ENCODE measurements at places on chromosomes 2 and 18. TPM values are rescaled to one million over a fixed set of nuclear protein-coding genes. Genes with fewer than 3 reads are reported as not detected.

DNA sequence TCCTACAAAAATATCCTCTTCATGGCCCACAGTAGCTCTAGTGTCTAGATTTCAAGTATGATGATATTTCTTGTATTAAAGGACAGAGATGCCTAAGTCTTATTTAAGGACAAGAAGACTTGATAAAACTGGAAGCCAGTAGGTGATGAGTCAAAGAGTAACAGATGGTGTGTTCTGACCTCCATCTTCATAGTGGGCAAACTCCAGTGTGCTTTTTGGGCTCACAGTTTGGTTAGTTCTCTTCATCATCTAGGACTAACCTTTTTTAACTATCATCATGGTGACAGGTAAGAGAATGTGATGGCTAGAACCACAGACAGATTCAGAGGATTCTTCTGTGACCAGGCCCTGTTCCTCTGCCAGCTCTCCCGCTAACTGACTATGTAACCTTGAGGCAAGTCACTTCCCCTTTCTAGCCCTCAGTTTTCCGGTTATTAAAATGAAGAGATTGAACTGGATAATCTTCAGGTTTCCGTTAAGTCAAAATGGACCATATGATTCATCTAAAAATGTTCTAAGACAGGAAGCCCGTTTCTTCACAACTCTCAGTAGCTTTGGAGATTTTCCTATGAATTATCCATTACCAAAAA is 140.3 kb upstream of the RASGRP3 start:
- H3K27me3 ChIP-seq: no peaks in the 10 kb centered on the region
- peaks cover 6% of the 10 kb centered on the region for H3K36me3 ChIP-seq
- DNase-seq: no peak
- peaks cover 1% of the 10 kb centered on the region for H3K4me1 ChIP-seq
- H3K27ac ChIP-seq: no peak overlapping the region

Gene BOLL
- 0.22 TPM for total RNA-seq

Gene TGFBRAP1
- total RNA-seq: 20.0 TPM

DNA sequence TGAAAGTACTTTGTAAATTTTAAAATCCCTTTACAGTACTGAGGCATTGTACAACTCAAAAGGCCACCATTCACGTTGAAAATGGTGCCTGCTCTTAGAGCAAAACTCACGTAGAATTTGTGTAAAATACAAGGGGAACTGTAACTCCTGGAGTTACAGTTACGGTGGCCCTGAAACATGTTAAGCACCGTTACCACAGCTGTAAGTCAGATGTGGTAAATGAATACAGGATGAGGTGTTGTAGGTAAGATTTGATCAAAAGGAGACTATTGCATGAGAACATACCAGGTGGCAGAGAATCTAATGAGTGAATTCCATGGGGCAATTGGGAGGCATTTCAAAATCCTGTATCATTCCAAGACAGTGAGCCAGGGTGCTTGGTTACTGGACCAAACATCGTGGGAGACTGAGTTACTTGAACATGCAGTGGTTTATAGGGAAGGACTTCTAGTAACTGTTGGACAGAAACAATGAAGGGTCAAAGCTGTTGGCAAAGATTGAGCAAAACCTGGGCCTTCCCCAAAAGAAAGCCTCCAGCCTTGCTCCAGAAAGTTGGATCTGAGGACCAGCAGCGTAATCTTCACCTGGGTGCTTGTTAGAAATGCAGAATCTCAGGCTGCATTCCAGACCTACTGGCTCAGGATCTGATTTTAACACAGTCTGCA is 535.8 kb upstream of the POU3F3 start:
- H3K36me3 ChIP-seq: no peaks in the 10 kb centered on the region
- peaks cover 19% of the 10 kb centered on the region for H3K4me1 ChIP-seq
- DNase-seq: no peak
- H3K4me3 ChIP-seq: no peak overlapping the region
- no peak overlapping the region for H3K27ac ChIP-seq

DNA sequence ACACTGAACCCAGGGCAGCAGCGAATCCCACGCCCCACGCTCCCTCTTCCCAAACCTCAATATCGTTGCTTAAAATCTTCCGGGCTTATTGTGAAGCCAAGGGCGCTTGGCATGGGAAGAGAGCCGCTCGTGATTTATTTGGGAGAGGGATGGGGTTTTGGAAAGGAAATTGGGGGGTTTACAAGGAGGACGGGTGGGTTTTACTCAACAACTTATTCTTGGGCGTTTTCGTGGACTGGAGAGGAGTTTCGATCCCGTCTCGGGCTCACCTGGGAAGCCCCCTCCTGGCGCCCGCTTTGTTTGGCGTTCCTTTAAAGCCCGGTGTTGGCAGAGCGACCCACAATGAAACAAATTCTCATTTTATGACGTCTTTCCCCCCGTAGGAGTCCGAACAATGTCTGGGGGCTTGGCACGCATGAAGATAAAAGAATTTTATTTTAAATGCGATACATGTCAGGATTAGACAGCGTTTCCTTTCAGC is 135.3 kb downstream of the INSIG2 start:
- peaks cover 64% of the 10 kb centered on the region for H3K27me3 ChIP-seq
- no peak for DNase-seq
- peak overlapping the region; percentile 79 for H3K27ac ChIP-seq
- H3K36me3 ChIP-seq: no peaks in the 10 kb centered on the region

- H3K27me3 ChIP-seq: peaks cover 7% of the 10 kb centered on the region
- peaks cover 11% of the 10 kb centered on the region for H3K36me3 ChIP-seq
- H3K27ac ChIP-seq: no peak overlapping the region
- no peak for DNase-seq
Measured at GRCh38 chr18:49094979-49095632, 144.3 kb upstream of the SMAD7 start.

Gene KRTCAP3
- total RNA-seq: 15.4 TPM

- no peaks in the 10 kb centered on the region for H3K27me3 ChIP-seq
- peaks cover 3% of the 10 kb centered on the region for H3K36me3 ChIP-seq
- no peak for DNase-seq
- H3K4me3 ChIP-seq: no peak overlapping the region
Measured at GRCh38 chr2:149019768-149020167, 18.7 kb upstream of the LYPD6B start.

GRCh38 chr18:48314690-48315089 is 94.5 kb downstream of the ZBTB7C start:
- no peaks in the 10 kb centered on the region for H3K4me1 ChIP-seq
- no peak for DNase-seq
- H3K4me3 ChIP-seq: no peak overlapping the region

- H3K4me3 ChIP-seq: no peak overlapping the region
- no peaks in the 10 kb centered on the region for H3K36me3 ChIP-seq
- no peaks in the 10 kb centered on the region for H3K27me3 ChIP-seq
- DNase-seq: no peak
- H3K4me1 ChIP-seq: no peaks in the 10 kb centered on the region
Measured at GRCh38 chr2:27559228-27559627, 23.6 kb upstream of the ZNF512 start.

DNA sequence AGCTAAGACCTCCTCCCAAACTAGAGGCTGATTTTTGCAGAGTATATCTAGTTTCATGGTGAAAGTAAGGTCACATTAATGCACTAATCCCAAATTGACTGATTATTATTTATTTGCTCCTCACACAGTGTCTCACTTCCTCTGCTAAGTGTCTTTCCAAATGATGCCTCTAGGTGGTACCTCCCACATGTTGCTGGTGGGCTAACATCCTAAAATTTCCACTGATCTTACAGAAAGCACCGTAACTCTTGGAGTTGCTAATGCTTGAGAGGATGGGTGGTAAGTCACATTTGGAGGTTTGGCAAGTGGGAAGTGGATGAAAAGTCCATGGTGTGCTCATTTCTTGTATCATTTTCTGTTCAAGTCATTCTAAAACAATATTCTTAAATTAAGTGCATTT is 428.7 kb upstream of the GYPC start:
- DNase-seq: no peak
- H3K4me3 ChIP-seq: no peak overlapping the region
- H3K36me3 ChIP-seq: no peaks in the 10 kb centered on the region
- peaks cover 5% of the 10 kb centered on the region for H3K27me3 ChIP-seq
- no peak overlapping the region for H3K27ac ChIP-seq

- DNase-seq: no peak
- peaks cover 17% of the 10 kb centered on the region for H3K4me1 ChIP-seq
- H3K27ac ChIP-seq: no peak overlapping the region
- H3K27me3 ChIP-seq: no peaks in the 10 kb centered on the region
- no peak overlapping the region for H3K4me3 ChIP-seq
Measured at GRCh38 chr2:173221937-173222594, 132.6 kb upstream of the CDCA7 start.

GRCh38 chr2:29106980-29107388 is 8.2 kb upstream of the CLIP4 start:
- peaks cover 3% of the 10 kb centered on the region for H3K27me3 ChIP-seq
- no peak overlapping the region for H3K27ac ChIP-seq
- H3K4me1 ChIP-seq: peaks cover 4% of the 10 kb centered on the region

Gene ZNF236
- 32.5 TPM for total RNA-seq

Gene ADAM23
- total RNA-seq: 19.9 TPM

GRCh38 chr2:238304116-238304515 is 15.7 kb upstream of the PER2 start:
- H3K4me1 ChIP-seq: peaks cover 10% of the 10 kb centered on the region
- no peak overlapping the region for H3K27ac ChIP-seq
- H3K27me3 ChIP-seq: no peaks in the 10 kb centered on the region
- no peak overlapping the region for H3K4me3 ChIP-seq

DNA sequence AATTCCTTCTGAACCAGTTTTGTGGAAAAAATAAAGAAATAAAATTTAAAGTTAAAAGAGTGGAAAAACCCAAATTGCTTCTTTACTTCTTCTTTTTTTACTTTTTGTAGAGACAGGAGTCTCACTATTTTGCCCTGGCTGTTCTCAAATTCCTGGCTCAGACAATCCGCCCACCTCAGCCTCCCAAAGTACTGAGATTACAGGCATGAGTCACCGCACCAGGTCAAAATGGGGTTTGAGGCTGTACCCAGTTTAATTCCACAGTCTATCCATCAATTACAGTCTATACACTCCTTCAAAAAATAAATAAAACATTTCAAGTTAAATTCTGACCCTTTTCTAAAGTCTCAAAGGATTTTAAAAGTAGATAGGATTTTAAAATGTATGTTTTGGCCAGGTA is 120.3 kb downstream of the FAM161A start:
- H3K4me1 ChIP-seq: no peaks in the 10 kb centered on the region
- no peaks in the 10 kb centered on the region for H3K27me3 ChIP-seq
- no peak overlapping the region for H3K4me3 ChIP-seq
- no peak for DNase-seq
- H3K36me3 ChIP-seq: no peaks in the 10 kb centered on the region

DNA sequence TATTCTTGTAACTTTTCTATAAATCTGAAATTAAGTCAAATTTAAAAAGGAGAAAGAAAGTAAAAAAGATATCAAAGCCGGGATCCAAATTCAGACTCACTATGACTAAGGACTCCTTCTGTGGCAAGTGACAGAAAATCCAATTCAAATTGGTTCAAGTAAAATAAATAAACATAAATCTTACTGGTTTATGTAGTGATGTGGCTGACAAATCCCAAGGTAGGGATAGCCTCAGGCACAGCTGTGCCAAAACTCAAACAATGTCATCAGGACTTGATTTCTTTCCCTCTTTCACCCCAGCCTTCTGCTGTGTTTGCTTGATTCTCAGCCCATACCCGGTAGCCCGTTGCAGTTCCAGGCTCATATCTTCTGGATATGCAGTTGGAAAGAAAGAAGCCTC is 284.6 kb downstream of the SP3 start:
- DNase-seq: no peak
- no peak overlapping the region for H3K4me3 ChIP-seq
- peaks cover 5% of the 10 kb centered on the region for H3K27me3 ChIP-seq
- H3K36me3 ChIP-seq: no peaks in the 10 kb centered on the region

Gene IL36A
- not detected for total RNA-seq

Gene OSR1
- 10.3 TPM for total RNA-seq

Gene CHST10
- total RNA-seq: 22.1 TPM

Gene SPATS2L
- total RNA-seq: 110 TPM

DNA sequence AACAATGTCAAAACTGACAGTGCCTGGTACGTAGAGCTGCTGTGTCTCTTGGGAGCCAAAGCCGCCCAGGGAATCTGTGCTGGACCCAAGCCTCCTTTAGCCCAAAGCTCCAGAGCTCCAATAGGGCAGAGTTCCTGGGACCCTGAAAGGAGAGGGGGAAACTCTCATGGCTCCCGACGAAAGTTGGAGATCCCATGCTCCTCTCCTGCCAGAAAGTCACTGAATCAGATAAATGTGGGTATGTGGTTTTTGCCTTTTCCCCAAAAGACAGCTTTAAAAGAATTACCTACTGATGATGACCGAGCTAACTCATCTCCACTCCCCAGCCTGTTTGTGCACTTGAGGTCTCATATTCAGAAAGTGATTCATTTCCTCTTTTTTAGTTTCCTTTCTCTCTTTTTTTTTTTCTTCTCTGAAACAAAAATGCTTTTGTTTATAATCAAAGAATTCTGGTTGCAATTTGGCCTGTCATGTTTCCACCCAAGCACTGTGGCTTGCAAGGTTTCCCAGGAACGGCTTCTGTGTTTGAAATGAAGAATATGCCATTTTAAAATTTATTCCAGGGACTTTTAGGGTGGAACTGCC is 14.1 kb upstream of the PMAIP1 start:
- DNase-seq: no peak
- peak overlapping the region; percentile 45 for H3K27ac ChIP-seq
- no peak overlapping the region for H3K4me3 ChIP-seq
- peaks cover 12% of the 10 kb centered on the region for H3K4me1 ChIP-seq

Gene CIB4
- not detected for total RNA-seq

DNA sequence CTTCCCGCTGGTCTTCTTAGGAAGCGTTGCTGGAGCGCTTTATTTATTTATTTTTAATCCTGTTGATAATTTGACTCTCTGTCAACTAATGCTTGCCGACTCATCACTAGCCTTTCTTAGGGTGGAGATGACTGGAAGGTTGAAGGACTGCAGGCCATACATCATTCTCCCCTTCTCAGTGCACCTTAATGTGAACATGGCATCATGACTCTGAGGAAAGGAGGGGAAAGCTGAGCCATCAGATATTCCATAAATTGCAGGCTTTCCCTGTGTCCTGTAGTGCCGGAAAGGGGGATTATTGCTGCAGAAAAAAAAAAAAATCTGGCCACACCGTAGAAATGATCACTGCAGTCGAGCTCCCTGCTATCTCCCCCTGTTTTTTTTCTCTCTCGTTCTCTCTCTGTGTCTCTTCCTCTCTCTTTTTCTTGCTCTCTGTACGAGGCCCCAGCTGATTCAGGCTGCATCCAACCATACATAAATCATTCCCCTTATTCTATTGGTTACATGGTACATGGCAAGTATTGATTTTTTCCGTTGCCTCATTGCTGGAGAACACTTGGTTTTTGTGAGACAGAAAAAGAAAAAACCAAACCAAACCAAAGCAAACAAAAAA is 125.8 kb upstream of the EFEMP1 start:
- no peak for DNase-seq
- H3K27me3 ChIP-seq: no peaks in the 10 kb centered on the region
- H3K36me3 ChIP-seq: no peaks in the 10 kb centered on the region
- peak overlapping the region; percentile 63 for H3K27ac ChIP-seq

GRCh38 chr2:86038291-86039081 is 67.2 kb downstream of the POLR1A start:
- no peak overlapping the region for H3K4me3 ChIP-seq
- H3K27ac ChIP-seq: peak overlapping the region; percentile 34
- H3K36me3 ChIP-seq: peaks cover 8% of the 10 kb centered on the region

Gene GAD1
- total RNA-seq: 0.27 TPM

All from progenitor cell of endocrine pancreas (in vitro differentiated cells).